ENCODE measurements at places on chromosomes 5 and 9.

GRCh38 chr9:7975336-7975735 lies 175.8 kb upstream of the DMAC1 start:
- no peak for DNase-seq

DNA sequence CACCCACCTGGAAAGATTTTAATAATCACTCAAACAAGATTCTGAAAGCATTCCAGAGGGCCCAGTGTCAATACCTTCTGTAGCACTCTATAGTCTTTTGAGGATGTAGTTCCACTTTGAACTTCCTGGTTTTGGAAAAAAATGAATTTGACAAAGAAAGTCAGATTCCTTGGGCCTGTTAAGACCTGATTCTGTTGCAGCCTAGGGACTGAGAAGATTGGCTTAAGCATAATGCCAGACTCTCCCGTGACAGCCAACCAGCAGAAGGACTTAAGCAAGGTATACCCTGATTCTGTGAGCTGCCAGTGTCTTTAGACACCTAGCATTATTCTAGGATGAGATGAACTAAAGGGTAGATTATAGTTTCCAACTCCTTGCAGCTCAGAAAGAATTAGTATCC lies 6.8 kb downstream of the SPINK5 start:
- no peak for DNase-seq

- no peak for DNase-seq
Measured at GRCh38 chr5:82274343-82275211, 3.6 kb downstream of the RPS23 start.

DNA sequence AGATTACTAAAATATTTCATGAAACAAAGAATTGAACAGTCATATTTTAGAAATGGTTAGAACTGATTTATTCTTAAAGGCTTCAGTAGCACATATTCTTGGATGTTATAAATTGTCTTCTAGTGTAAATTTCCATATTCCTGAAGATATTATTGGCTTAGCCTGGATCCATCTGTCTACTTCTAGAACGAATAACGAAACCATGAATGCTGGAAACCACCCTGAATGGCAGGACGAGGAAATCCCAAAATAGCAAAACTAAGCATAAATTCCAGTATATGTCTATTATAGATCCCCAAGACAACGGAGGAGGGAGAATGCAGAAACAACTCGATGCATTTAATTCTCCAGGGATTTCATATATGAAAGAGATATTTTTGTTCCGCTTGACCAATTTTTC lies 2191.0 kb upstream of the ACO1 start:
- no peak for DNase-seq

GRCh38 chr9:6927838-6928237 lies 170.1 kb downstream of the KDM4C start:
- no peak for DNase-seq

DNA sequence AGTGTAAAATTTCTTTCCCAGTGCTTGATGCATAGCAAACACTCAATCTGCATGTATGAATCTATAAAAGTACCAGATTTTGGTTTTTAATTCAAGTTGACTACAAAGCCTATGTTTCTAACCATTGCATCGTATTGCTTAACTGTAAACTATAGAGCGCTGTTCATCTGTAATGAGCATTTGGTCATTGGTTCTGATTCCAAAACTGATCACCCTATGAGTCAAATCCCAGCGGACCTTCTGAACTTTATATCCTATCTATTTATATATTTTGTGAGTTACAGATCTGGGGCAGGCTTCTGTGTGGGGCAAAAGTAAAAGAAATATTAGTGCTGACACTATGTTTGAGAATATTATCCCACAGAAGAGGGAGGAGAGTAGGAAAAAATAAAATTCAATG lies 305.7 kb upstream of the TNC start:
- no peak for DNase-seq

DNA sequence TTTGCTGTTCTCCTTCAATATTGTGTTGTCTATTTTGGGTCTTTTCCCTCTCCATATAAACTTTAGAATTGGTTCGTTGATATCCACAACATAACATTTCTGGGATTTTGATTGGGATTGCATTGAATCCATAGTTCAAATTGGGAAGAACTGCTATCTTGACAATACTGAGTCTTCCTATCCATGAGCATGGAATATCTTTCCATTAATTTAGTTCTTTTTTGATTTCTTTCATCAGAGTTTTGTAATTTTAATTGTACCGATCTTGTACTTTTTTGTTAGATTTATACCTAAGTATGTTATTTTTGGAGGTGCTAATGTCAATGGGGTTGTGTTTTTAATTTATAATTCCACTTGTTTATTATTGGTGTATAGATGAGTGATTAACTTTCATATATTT lies 135.1 kb downstream of the NR3C1 start:
- no peak for DNase-seq

- no peak for DNase-seq
Measured at GRCh38 chr5:112861638-112861985, 525 bp downstream of the SRP19 start.

DNA sequence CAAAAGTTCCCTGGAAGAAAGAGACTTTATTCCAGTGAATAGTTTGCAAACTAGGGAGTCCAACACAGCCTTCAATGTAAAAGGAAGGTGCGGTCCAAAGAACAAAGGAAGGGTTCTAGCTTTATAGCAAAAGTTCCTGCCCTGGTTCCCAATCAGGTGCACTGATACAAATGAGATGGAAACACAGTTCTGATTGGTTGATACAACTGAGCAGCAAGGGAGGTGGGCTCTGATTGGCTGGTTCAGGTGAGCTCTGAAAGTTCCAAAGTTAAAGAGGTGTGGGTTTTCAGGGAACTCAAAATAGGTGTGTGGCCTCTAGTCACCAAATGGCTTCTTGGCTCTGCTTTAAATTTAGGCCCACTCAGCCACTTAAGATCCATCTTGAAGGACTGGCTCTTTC lies 43.1 kb downstream of the P4HA2 start:
- no peak for DNase-seq

DNA sequence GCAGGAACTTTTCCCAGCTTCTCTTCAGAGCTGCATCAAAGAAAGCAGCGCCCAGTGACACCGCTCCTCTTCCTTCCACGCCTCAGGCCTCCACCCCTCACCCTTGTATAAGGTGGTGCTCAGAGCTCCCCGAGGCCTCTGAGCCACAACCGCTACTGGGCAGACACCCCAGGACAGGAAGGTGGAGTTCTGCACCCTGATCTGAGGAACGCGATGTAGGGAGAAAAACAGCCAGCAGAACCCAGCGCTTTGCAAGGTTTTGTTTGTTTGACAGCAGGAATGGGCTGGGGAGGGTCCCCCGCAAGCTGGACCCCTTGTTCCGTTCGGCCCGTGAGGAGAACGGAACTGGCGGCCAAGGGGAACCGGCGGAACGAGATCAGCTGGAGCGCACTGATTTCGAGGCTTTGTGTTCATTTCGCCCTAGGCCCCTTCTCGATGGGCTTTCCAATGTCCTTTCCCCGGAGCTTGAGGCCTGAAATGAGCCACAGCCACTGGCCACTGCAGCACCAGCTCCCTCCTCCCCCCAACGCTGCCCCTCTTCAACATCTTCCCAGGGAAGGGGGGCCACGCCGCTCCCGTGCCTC lies 4.1 kb downstream of the EDF1 start:
- no peak for DNase-seq
